ENCODE measurements at places on chromosomes 13 and 19. TPM values are rescaled to one million over a fixed set of nuclear protein-coding genes. Genes with fewer than 3 reads are reported as not detected.

The ZNF285 gene
- total RNA-seq = 0.84 TPM

The RAB20 gene
- total RNA-seq = 18.8 TPM

DNA sequence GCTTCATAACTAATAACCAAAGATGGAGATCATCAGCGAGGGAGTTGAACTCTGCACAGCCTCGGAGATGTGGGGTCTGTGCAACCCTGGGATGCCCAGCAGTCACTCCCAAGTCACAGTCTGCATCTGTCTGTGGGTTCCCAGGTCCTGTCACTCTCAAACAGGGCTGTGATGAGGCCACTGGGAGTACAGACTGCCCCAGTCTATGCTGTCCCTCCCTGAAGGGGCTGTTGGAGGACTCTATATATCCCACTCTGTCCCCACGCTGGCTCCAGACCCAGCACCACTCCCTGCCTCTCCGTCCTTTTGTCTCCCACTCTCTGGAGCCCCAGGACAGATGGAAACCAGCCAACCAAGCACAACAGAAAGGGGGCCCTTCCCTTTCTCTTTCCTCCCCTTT is 26.2 kb upstream of the C13orf42 start:
- no peak for DNase-seq
- H3K27me3 ChIP-seq = peaks cover 2% of the 10 kb centered on the region
- no peak overlapping the region for H3K4me3 ChIP-seq
- H3K36me3 ChIP-seq = no peaks in the 10 kb centered on the region
- no peak overlapping the region for H3K27ac ChIP-seq

- H3K27me3 ChIP-seq = no peaks in the 10 kb centered on the region
- no peak overlapping the region for H3K4me3 ChIP-seq
- H3K36me3 ChIP-seq = no peaks in the 10 kb centered on the region
- H3K27ac ChIP-seq = no peak overlapping the region
- H3K4me1 ChIP-seq = no peaks in the 10 kb centered on the region
Observed at GRCh38 chr19:8884416-8884815, 52.2 kb downstream of the MBD3L1 start.

- H3K4me3 ChIP-seq = no peak overlapping the region
- peak; percentile 70 for DNase-seq
- no peaks in the 10 kb centered on the region for H3K4me1 ChIP-seq
- H3K36me3 ChIP-seq = no peaks in the 10 kb centered on the region
- H3K27ac ChIP-seq = no peak overlapping the region
Observed at GRCh38 chr13:20721454-20722357, 18.2 kb downstream of the IL17D start.

DNA sequence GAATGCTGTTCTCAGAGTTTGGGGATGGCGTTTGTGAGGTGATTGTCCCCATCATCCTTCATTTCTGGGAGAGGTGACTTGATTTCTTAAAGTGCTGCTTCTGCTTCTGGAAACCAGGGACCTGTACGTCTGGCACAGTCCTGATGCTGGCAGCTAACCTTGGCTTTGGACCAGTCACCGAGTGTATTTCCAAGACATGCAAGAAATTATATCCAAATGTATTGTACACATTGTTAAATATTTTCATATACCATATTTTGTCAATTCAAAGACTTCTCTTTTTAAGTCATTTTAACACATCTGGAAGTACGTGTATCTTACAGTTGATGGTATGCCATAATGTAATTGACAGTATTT is 97.4 kb downstream of the ARHGEF7 start:
- H3K36me3 ChIP-seq = no peaks in the 10 kb centered on the region
- no peak overlapping the region for H3K4me3 ChIP-seq
- no peaks in the 10 kb centered on the region for H3K27me3 ChIP-seq
- peaks cover 6% of the 10 kb centered on the region for H3K4me1 ChIP-seq
- no peak for DNase-seq

The ZNF563 gene
- total RNA-seq = 5.4 TPM

DNA sequence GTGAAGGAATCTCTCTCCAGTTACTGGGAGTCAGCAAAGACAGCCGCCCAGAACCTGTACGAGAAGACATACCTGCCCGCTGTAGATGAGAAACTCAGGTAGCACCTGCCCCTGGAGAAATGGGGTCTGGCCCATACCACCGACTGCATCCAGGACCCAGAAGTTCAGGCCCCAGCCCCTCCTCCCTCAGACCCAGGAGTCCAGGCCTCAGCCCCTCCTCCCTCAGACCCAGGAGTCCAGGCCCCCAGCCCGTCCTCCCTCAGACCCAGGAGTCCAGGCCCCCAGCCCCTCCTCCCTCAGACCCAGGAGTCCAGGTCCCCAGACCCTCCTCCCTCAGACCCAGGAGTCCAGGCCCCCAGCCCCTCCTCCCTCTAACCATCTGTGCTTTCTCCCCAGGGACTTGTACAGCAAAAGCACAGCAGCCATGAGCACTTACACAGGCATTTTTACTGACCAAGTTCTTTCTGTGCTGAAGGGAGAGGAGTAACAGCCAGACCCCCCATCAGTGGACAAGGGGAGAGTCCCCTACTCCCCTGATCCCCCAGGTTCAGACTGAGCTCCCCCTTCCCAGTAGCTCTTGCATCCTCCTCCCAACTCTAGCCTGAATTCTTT is 3.0 kb downstream of the APOC2 start:
- H3K27me3 ChIP-seq = no peaks in the 10 kb centered on the region
- DNase-seq = no peak
- H3K4me3 ChIP-seq = no peak overlapping the region
- no peaks in the 10 kb centered on the region for H3K4me1 ChIP-seq
- no peaks in the 10 kb centered on the region for H3K36me3 ChIP-seq

The NEK3 gene
- 23.7 TPM for total RNA-seq

The APC2 gene
- total RNA-seq = 0.26 TPM

DNA sequence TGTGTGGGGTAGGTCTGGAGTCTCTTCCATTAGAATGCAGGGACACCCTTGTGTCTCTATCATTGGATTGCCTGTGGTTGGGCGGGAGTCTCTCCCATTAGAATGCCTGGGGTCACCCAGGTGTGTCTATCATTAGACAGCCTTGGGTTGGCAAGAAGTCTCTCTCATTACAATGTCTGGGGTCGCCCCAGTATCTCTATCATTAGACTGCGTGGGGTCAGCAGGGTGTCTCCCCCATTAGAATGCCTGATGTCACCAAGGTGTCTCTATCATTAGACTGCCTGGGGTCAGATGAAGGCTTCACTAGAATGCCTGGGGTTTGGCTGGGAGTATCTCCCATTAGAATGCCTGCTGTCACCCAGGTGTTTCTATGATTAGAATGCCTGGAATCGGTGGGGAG is 1539.0 kb downstream of the UQCRFS1 start:
- no peaks in the 10 kb centered on the region for H3K27me3 ChIP-seq
- no peak overlapping the region for H3K27ac ChIP-seq
- no peak overlapping the region for H3K4me3 ChIP-seq
- H3K4me1 ChIP-seq = no peaks in the 10 kb centered on the region
- DNase-seq = no peak

The PRRG2 gene
- 0.49 TPM for total RNA-seq

DNA sequence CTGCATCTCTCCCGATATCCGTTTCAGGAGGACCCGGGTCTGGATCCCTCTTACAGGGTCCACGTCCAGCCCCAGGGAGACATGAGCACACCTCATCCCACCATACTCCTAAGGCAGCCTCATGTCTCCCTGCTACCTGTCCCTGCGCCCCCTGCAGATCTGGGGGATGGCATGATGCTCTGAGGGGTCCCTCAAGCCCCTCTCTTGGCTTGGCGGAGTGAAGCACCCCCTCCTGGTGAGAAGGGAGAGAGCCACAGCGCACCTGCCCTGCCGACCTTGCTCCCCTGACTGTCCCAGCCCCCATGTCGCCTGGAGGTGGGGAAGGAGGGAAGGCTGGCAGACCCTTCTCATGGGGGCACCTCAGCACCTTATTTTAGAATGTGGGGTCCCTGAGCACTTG is 21.5 kb upstream of the ARHGEF7 start:
- no peak overlapping the region for H3K4me3 ChIP-seq
- H3K27me3 ChIP-seq = no peaks in the 10 kb centered on the region
- H3K27ac ChIP-seq = no peak overlapping the region
- no peak for DNase-seq
- H3K4me1 ChIP-seq = no peaks in the 10 kb centered on the region

GRCh38 chr19:4360081-4360569 is 16.8 kb downstream of the MPND start:
- H3K4me1 ChIP-seq = no peaks in the 10 kb centered on the region
- no peak for DNase-seq
- no peak overlapping the region for H3K27ac ChIP-seq
- no peaks in the 10 kb centered on the region for H3K27me3 ChIP-seq
- H3K36me3 ChIP-seq = peaks cover 5% of the 10 kb centered on the region

DNA sequence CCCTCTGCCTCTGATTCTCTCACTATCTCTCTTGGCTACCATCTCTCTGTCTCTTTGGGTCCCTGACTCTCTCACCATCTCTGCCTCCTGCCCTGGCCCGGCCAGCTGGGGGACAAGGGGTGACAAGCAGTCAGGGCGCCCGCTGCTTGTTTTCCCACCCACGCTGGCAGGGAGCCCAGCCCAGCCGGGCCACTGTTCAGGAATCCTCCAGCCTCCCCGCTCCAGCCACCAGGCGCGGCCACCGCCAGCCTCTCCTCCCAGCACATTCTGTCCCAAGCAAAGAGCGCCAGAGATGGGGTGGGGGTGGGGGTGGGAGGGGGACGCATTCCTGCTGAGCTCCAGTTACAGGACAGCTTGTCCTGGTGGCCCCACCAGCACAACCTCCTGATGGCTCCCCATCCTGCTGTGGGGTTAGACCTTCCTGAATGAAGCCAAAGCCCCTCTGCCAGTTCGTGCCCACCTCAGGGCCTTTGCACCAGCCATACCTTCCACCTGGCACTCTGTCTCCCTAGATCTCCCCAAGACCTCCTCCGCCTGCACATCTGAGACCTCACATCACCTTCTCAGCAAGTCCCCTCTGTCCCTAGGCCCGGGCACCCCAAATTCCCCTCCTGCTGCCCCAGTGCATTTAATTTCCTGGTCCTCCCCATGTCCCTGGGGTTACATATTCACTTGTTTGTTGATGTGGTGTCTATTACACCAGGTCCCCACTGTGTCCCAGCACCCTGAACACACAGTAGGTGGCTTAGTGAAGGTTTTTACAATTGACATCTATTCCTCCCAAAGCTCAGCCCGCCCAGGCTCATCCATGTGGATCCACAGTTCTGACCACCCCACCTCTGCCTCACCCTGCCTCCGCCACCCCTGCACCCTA is 12.5 kb downstream of the ARRDC2 start:
- peaks cover 4% of the 10 kb centered on the region for H3K4me1 ChIP-seq
- H3K36me3 ChIP-seq = no peaks in the 10 kb centered on the region
- peak overlapping the region; percentile 51 for H3K27ac ChIP-seq
- no peaks in the 10 kb centered on the region for H3K27me3 ChIP-seq

DNA sequence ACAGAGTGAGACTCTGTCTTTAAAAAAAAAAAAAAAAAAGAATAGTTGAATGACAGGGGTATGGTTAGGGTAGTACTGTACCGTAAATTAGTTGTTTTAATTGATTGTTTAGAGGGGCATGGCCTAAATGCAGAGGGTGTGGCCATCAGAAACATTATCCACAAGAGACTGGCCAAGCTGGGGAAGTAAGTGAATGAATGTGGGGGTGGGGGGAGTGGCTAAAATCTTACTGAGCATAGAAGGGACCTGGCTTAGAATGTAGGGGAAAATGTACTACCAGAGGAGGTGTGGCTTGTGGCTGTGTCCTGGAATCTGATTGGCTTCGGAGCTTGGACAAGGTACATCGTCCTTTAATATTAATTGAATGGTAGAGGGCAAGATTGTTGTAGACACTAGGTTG is 3.8 kb downstream of the BCL2L12 start:
- no peak overlapping the region for H3K27ac ChIP-seq
- H3K4me3 ChIP-seq = no peak overlapping the region
- no peaks in the 10 kb centered on the region for H3K36me3 ChIP-seq
- H3K27me3 ChIP-seq = no peaks in the 10 kb centered on the region
- DNase-seq = no peak
- no peaks in the 10 kb centered on the region for H3K4me1 ChIP-seq

Measured in aorta (tissue), 5 donors.